ENCODE measurements at places on chromosomes 2 and 18.

DNA sequence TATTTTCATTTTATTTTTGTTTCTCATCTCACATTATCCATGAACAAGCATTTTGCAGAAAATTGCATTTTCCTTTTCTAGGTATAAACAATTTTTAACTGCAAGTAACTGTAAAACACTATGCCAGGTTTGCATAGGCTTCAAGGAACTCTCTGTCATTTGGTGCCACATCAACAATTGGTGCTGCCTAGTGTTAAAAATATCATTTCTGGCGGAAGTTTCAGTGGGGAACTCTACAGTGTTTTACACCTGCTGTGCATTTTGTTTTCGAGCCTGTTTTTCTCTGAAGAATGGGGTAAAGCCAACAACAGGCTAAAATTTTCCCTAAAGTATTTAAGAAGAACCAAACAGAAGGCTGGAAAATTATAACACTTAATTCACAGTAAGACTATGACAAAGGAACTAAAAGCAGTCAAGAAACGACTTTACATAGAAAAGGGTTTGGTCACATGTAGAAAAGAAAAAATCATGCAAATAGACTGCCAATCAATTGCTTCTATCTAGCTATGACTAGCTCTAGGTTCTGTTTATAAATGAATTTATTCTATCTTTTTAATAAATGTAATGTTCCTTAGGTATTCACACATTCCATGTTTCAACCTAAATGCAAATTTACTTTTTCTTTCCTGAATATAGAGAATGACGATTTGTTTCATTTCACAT, 21.4 kb upstream of the FRZB start:
- no peak for DNase-seq

- DNase-seq: no peak
Observed at GRCh38 chr2:132518302-132518701, 101.7 kb downstream of the GPR39 start.

GRCh38 chr2:130759906-130760753, 4.8 kb downstream of the AMER3 start:
- DNase-seq: no peak

DNA sequence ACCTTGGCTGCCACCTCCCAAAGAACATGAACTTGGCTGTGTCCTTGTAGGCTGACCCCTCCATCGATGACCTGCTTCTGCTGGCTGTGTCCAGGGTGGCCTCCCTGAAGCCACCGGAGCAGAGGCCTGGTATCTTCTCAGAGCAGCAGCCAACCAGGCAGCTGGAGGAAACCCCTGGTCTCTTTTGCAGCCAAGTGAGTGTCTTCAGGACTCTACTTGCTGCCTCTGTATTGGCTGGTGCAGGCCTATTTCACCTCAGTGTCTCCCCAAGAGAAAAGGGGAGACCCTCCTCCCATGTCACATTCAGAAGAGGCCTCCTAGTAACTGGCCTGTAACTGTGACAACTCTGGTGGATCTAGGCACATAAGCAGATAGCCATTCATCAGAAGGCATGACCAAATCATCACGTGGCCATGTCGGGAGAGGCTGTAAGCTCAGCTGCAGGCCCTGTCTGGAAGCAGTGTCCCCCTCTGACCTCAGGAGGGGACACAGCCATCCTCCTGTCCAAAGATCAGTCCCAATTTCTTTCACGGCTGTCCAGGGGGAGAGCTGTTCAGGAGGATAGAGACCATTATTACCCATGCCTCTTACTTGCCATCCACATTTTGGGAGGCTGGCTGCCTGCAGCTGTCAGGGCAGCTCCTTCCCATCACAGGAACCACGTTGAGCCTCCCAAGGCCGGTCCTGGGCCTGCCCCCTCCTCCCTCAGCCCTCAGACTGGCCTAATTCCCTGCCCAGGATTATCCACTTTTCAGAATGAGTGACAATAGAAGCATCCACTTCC, 20.9 kb upstream of the ROCK2 start:
- no peak for DNase-seq

DNA sequence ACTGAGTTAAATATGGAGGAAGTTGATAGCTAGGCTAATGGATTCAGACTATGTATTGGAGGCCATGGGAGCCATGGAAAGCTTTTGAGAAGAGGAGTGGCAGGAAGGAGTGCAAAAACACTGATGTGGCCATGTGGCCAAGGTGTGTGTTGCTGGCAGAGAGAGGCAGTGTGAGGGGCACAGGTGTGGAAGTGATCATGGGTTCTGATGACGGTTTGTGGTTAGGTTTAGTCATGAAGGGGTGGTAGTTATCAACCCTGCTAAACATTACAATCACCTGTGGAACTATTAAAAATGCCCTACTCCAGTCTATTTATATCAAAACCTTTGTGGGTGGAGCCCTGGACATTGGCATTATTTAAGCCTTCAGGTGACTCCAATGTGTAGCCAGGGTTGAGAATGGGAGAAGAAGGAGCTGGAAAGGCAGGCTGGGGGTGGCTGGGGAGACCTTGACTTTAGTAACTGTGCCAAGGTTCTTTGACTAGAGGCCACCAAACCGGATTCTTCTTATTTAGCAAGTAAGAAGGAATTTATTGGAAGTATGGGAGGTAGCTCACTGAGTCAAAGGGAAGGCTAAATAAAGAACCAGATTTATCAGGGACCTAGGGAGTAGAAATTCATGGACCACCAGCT, 13.5 kb downstream of the GPR39 start:
- no peak for DNase-seq

DNA sequence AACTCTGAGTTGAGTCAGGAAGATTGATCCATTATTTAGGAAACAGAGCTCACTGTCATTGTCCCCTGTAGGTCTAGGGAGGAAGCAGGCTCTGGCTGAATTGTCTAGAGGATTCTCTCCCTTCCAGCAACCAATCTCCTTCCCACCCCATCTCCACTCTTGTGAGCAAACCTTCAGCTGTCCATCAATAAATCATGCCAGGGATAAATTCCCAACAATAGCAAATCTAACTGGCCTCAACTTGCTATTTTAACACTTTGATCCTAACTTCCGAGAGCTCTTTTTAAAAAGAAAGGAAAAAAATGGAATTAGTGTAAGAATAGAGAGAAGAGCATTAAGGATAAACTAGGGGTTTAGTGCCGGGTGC, 53.5 kb downstream of the ATP8B1 start:
- no peak for DNase-seq

- DNase-seq: peak; percentile 35
Observed at GRCh38 chr2:215396595-215397313, 39.1 kb downstream of the FN1 start.

DNA sequence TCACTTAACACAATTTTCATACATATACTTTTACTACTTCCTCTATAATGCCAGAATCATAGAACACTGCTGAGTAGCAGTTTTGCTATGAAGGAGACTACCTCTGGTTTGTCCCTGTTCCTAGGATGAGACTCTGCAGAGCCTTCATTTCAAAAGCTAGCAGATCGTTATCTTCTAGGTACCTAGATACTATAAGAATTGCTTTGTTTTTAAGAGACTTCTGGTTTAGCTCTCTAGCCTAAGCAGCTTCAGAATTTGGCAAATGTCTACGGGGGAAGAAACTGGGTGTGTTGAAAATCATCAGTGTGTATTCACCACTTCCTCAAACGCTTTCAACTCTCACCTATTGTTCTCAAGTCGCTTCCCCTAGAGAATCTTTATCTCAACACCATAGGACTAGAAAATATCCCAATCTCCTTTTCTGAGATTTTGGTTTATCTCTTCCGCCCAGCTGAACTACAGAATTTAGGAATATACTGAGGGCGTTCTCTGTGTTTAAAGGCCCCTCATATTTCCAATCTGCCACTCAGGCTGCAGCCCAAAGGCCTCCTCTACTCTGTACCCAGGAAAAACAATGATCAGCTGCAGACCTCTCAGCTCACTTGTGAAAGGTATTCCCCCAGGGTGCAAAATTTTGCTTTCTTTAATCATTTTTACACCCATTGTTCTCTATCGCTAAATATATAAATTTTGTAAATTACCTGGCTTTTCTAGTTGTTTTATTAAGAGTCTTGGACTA, 28.7 kb downstream of the SMAD2 start:
- DNase-seq: no peak

- no peak for DNase-seq
Observed at GRCh38 chr2:20579866-20580265, 71.0 kb downstream of the HS1BP3 start.

- no peak for DNase-seq
Observed at GRCh38 chr2:43341959-43342757, 115.8 kb upstream of the ZFP36L2 start.

- no peak for DNase-seq
Observed at GRCh38 chr2:156038021-156038420, 294.5 kb downstream of the NR4A2 start.

GRCh38 chr2:160290598-160290997, 90.5 kb upstream of the ITGB6 start:
- no peak for DNase-seq

- no peak for DNase-seq
Observed at GRCh38 chr2:50148632-50149031, 883.3 kb downstream of the NRXN1 start.

DNA sequence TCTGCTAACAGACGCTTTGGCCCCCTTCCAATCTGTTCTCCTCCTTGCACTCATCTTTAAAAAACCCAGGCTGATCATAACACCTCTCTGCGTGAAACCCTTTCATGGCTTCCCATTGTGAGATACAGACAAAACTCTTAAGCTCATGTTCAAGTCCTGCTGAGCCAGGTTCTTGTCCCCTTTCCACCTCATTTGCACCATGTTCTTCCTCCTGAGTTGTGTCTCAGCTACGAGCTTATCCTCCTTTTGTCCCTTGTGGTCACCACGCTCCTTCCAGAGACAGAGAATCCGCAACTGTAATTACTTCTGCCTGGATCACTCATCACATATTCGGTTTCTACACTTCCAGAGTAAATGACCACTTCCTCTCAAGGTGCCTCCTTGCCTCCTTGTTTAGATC, 238.8 kb downstream of the ACTR3 start:
- no peak for DNase-seq

GRCh38 chr18:23196119-23197007, 61.1 kb downstream of the CABLES1 start:
- DNase-seq: no peak

- no peak for DNase-seq
Observed at GRCh38 chr2:158486970-158487325, 30.2 kb downstream of the PKP4 start.

DNA sequence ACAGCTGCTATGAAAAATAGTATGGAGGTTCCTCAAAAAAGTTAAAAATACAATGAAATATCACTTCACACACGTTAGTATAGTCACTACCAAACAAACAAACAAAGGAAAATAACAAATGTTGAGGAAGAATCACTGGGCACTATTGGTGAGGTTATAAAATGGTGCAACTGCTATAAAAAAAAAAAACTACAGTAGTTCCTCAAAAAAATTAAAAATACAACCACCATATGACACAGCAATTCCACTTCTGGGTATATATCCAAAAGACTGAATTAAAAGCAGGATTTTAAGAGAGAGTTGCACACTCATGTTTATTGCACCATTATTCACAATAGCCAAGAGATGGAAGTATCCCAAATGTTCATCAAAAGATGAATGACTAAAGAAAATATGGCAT, 80.9 kb upstream of the POU3F3 start:
- no peak for DNase-seq

DNA sequence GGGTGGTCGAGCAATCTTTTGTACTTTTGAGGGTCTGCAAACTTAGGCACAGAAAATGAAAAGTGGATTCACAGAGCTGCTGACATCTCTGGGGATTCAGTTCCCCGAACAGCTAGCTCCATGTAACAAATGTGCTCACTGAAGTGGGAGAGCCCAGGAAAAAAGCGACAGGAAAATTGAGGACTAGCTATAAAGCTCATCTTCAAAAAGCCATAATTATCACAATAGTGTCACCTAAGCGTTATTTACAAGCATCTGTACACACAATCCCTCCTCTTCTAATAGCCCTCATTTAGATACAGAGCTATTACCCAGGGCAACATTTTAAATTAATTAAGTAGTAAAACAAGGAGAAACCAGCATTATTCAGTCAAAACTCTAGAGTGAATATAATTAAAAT, 36.1 kb downstream of the RNF152 start:
- no peak for DNase-seq

- no peak for DNase-seq
Observed at GRCh38 chr2:134041877-134042276, 212.0 kb upstream of the MGAT5 start.

DNA sequence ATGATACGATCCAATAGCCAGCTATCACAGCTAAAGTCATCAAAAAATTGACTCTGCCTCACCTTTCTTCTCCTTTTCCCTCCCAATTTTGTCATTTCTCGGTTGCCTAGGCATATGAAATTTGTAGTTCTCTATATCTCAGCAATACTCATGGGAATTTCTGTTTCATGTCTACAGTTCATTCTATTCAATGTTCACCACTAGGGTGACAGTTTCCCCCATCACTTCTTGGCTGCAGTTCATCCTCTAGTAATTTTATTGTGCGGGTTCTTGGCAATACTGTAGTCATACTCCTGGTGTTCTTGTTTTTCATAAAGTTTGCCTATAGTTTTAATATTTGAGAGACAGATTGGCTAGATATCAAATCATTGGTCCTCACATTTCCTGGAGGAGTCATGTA, 872.2 kb upstream of the ID2 start:
- DNase-seq: no peak

DNA sequence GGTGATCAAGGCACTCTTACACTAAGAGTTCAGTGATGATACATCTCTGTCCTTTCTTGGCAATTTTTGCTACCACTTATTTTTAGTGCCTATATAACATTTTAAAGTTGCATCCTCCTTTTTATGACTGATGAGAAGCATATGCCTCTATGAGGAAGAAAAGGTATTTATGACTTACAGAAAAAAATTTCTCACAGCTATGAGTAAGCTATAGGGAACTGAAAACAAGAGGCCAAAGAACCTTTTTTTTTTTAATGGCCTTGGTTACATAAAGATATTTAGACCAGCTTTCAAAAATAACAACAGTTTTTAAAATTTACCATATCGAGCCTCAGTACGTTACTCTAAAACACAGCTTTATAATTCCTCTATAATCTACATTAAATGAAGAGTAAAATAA, 21.3 kb downstream of the MBD5 start:
- no peak for DNase-seq

GRCh38 chr2:25955869-25956535, 26.3 kb downstream of the KIF3C start:
- no peak for DNase-seq

DNA sequence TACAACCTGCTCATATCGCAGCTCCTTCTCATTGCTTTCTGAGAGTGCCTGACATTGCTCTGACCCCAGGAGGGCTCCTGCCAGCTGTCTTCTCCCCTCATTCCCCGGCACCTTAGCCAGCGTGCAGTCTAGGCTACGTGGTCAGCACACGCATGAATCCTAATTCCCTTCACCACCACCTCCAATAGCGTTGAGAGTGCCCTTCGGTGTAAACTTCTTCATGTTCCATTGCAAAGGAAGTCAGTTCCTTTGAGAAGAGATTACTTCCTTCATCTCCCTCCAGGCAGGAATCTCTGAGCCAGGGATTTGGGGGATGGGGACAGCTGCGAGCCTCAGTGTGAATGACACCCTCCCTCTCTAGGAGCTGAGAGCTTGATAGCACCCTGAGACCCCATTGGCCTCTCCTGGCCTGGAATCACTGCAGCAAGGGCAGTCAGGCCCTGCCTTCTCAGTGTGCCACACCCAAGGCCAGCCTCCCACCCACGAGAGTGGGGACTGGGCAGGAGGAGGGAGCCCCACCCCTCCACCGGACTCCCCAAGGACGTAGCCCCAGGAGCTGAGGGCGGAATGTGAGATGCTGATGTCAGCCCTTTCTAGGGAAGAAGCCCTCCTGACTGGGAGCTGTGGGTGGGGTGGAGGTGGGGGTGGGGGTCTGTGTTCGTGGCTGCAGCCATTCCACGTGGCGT, 53.4 kb downstream of the SLC66A2 start:
- no peak for DNase-seq
